Ecto neural progenitor cell (in vitro differentiated cells): ENCODE measurements at places on chromosomes 2 and 18.

DNA sequence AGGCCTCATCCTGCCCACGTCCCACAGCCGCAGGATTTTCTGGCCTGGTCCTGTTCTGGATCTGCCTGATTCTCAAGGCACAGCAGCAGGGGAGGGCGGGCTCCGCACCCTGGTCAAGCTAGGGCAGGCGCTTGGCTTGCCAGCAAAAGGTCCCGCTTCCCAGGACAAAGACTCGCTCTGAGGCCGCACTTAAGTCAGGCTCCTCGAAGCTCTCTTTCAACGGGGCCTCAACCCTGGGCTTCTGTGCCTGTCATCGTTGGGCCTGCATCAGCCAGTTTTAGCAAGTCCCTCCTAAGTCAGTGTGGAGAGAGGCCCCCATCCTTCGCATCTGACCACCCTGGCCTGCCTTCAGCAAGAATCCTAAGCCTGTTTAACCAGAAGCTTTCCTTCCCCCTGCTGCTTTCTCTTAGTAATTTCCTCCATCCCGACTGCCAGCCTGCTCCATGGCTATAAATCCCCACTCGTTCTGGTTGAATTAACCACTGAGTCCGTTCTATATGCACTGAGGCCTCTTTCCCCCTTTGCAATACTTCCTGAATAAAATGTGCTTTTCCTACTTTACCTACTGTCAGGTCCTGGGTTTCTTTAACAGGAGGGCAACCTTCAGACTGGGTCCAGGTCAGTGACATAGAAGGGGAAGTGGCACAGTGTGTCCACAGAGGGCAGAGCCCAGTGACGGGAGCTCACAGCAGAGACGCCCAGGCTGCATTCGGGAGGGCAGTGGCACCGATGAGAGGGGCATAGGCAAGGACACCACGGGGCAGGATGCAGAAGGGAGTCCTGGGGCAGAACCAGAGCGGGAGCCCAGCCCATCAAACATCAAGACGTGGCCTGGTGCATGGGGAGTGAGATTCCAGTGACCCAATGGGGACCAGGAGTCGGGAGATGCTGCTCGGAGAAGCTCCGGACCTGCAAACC, 62.7 kb downstream of the SP110 start:
- no peak for DNase-seq

GRCh38 chr2:181891966-181892798, 652 bp downstream of the ITPRID2 start:
- peak; percentile 88 for DNase-seq

GRCh38 chr2:43055086-43055912, 171.1 kb downstream of the ZFP36L2 start:
- DNase-seq, result no peak

DNA sequence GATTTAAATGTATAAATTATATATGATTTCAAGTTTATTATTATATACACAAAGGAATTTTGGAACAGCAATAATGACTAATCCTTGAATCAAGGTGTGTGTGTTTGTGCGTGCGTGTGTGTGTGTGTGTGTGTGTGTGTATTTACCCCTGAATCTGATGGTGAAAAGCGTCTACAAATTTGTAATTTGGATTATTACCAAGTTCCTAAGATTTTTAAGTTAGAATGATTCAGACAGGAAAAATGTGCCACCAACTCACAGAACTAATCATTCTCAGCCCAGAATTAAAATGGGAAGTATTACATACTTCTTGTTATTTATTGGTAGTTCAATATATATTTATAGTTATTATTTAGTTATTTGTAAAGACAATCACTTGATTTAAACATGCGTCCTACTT, 12.3 kb downstream of the CALCRL start:
- DNase-seq, result no peak

GRCh38 chr18:44828080-44828479, 147.4 kb downstream of the SETBP1 start:
- no peak for DNase-seq

- no peak for DNase-seq
Observed at GRCh38 chr18:46624127-46624526, 32.9 kb downstream of the LOXHD1 start.
